ENCODE measurements at places on chromosomes 5 and 9.

- DNase-seq, result no peak
Observed at GRCh38 chr9:38343037-38343436, 49.5 kb upstream of the ALDH1B1 start.

DNA sequence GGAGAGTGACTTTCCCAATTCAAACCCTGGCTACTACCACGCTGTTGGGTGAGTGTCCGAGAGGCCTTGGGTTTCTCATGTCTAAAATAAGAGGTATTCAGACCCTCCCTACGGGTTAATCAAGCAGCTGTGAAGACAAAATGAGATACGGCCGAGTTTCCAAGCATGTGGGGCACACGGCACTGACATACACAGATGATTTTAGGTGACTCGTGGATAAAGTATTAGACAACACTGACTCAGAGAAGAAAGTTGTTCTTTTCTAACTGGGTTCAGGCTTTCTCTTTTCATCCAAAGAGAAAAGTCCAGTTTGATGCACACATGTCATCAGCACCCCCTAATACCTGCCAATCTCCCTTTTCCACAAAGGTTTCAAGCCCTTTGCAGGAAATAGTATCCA, 15.6 kb downstream of the FOXI1 start:
- DNase-seq, result no peak

- no peak for DNase-seq
Observed at GRCh38 chr5:134887593-134888159, 13.5 kb downstream of the TXNDC15 start.

GRCh38 chr9:126829035-126829434, 24.2 kb downstream of the ZBTB43 start:
- no peak for DNase-seq

DNA sequence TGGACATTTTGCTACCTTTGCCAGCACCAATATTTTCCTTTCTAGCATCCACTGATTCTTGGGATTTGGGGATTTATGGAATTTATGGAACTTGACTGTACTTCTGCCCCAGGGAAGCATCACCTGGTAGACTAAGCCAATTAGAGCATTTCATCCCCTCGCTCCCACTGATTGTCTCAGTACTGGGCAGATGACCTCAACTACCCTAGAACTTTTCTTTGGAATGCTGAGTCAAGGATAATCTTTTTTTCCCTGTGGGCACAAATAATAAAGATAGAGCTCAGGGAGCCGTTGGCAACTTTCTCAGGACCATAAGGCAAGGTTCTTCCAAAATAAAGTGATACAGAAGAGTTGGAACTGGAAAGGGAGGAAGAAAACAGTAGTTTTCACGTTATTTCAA, 438.4 kb downstream of the PLK2 start:
- no peak for DNase-seq

- DNase-seq, result no peak
Observed at GRCh38 chr9:121556580-121556979, 56.9 kb upstream of the GGTA1 start.

DNA sequence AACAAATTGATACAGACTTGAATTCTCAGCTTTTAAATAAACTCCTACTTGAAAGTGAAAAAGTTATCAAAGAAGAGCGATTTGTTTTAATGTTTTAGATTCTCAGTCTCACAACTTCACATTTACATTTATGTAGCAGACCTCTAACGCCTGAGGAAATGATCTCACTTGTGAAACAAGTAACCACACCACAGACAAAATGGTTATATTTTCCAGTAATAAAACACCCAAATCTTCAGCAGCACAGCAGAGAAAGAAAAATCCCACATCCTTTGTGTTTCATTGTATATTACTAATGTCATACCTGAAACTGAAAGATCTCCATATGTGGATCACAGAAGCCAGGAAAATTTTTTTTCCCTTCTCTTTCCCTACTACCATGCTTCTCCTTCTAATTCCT, 29.8 kb upstream of the GZMA start:
- no peak for DNase-seq

DNA sequence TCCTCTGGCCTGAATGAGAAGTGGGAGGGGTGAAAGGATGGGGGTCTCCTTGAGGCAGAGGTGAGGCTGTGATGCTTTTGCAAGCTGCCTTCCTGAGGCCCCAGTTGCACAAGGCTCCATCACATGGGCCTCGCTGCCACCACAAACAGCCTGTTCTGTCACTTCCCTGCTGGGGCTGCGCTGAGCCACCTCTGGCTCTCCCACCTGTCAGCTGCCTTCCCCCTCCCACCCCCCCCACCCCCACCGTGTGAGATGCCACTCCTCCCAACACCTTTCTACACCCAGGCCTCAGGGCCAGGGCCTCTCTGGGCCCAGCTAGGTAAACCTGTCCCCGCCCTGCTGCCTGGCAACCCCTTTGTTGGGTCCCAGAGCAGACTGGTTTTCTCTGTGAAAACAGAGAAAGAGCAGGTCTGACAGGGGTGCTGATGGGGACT, 4.5 kb upstream of the PDLIM4 start:
- no peak for DNase-seq

DNA sequence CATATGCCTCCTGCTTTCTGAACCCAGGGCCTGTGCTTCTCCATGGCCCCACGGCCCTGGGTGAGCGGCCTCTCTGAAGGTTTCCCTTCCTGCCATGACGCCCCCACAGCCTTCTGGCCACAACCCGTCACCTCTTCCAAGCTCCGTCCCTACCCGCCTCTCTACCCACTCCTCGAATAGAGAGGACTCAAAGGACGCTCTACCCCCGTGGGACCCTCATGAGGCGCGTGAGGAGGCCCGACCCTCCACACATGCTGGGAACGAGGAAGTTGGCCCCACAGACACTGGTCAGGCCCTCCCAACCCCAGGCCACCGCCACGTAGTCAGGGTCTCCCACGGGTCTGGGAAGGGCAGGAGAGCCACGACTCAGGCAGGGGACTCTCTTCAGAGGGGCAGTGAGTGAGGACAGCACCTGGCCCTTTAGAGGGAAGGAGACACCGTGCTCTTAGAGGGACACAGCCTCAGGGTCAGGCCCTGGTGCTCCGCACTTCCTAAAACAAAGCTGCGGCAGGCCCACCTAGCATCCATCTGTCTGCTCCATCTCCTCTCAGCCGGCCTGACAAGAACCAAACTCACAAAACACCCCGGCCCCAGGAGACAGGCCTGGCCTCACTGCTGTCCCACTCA, 5.3 kb downstream of the BRD3 start:
- no peak for DNase-seq

DNA sequence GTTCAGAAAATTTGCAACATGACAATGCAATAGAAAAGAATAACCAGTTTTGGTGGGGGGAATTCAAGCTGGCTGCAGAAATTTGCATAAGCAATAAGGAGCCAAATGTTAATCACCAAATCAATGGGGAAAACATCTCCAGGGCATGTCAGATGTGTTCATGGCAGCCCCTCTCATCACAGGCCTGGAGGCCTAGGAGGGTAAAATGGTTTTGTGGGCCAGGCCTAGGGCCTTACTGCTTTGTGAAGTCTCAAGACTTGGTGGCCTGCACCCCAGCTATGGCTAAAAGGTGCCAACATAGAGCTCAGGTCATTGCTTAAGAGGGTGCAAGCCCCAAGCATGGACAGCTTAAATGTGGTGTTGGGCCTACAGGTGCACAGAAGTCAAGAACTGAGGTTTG, 29.7 kb upstream of the SLC36A1 start:
- no peak for DNase-seq

DNA sequence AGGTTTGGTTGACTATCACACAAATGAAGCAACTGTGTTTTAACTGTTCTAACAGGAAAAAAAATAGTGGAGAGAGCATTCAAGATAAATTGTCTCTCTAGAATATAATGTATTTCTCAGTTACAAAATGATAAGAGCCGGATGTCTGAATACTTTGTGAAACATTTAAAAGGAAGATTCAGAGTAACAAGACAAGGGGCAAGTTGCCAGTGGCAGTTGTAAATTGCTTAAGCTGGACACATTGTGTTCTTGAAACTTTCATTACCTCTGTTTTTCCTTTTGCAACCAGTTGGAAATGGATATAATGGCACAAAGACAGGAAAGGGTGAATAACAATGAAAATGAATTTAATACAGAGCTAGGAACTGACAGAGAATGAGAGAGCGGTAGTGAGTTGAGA, 15.2 kb upstream of the TBCA start:
- no peak for DNase-seq

DNA sequence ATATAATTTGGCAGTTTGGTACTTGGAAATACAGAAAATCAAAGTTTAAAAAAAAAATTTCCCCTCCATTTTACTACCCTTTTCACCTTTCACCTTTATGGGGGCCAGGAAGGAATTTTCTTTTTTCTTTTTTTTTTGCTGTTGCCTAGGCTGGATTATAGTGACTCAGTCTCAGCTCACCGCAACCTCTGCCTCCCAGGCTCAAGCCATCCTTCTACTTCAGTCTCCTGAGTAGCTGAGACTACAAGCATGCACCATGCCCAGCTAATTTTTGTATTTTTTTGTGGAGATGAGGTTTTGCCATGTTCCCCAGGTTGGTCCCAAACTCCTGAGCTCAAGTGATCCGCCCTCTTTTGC, 9.1 kb downstream of the CHMP5 start:
- DNase-seq, result no peak

DNA sequence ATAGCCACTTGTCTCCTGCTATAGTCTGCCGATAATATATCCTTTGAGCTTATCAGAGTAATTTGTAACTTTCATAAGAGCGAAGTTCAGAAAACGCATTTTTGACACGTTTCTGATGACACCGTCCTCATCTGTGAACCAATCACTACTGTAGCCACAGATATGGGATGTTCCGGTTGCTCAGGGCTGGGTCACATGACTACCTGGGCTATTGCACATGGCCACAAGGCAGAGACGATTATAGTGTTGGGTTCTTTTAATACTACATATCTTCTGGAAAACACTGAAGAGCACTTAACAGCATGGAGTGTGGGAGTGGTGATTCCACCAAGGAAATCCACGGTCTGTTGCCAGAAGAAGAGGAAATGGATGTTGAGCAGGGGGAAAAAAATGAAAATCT, 115.0 kb upstream of the ADRA1B start:
- no peak for DNase-seq

- no peak for DNase-seq
Observed at GRCh38 chr9:81150016-81150625, 539.2 kb downstream of the TLE1 start.

DNA sequence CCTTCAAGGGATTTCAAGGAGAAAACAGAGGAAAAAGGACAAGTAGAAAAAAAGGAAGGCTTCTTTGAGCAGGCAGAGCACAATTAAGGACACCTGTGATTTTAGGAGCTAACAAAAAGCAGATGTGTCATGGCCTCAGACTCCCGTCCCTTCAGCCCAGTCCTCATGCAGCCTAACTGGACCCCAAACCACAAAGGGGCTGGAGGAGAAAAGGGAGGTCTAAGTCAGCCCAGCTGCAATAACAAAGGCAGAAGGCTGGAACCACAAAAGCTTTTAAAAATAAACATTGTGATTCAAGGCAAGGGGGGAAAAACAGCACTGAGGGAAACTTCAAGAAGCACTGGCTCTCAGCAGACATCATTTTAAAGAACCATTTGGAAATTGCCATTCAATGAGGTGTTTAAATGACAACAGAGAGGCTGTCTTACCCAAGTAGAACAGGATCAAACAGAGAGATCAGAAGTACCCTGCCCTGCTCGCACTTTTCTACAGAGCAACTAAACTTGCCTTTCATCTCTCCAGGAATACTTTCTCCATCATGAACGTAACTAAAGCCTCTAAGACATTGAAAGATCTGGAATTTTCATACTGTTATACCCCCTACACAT, 89.3 kb downstream of the SEMA5A start:
- no peak for DNase-seq

- no peak for DNase-seq
Observed at GRCh38 chr5:40869384-40869783, 28.2 kb downstream of the CARD6 start.

- no peak for DNase-seq
Observed at GRCh38 chr5:121962347-121962670, 534 bp downstream of the SRFBP1 start.

DNA sequence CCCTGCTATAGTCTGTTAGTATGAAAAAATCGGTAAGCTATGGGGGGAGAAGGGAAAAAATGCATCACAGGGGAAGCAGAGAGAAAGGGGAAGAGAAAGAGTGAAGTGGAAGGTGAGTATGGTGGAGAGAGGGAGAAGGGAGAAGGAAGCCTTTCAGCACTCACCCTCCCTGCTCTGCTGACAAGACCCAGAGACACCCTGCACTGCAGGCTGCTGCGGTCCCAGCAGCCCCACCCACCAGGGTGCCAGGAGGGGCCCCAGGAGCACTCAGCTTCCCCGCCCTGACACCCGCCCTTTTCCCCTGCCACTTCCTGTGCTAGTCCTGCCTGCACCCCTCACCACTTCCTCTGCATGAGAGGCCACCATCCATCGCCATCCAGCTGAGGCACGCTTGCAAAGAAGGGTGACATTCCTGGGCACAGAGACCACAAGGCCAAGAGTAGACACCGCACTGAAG, 12.7 kb downstream of the STK10 start:
- DNase-seq, result peak; percentile 93

DNA sequence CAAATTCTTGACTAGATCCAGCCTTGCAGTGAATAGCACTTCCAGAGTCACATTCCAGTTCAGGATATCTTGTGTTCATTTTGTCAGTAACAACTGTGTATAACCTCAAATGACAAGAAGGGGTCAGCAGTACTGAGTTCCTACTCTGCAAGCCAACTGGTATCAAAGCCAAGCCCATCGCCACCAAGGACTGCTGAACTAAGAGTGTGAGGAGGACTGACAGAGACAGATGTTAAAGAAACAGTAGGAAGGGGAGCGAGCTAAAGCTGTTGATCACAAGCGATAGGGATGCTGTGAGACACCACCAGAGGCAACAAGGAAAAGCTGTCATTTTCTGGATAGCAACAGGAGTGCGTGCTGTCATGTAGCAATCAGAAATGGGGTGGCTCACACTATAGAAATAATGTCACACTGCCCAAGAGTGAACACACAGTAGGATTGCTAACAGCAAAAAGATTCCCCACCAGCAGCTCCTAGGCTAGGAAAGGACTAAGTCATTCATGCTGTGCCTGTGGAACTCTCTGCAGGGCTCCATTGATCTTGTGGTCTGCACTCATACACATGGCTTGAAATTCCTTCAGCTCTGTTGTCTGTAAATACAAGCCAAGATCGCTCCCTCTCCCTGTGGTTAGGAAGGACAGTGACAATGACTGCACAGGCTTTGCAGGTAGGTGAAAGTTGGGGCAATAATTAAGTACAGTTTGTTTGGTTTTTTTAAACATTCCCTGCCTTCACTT, 658.6 kb downstream of the NR2F1-AS1 start:
- DNase-seq, result no peak

DNA sequence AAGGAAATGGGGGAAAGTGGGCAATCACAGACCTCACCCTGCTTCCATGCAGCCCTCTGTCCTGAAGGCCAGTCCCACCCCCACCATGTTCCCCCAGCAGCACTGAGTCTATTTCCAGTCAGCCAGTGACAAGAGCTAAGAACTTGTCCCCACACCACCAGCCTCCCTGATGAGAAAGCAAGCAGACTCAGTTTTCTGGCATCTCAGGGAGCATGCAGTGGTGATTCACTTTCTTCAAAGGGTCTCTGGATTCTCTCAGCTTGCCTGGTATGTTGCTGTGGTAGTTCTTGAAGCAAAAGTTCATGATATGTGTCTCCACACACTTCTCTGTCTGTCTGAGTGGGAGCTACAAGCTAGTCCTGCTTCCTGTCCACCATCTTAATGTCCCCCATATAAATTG, 799.9 kb upstream of the TYRP1 start:
- DNase-seq, result no peak

All from CD4-positive, alpha-beta T cell (primary cell).